ENCODE measurements at places on chromosomes 5 and 9. TPM values are rescaled to one million over a fixed set of nuclear protein-coding genes. Genes with fewer than 3 reads are reported as not detected.
A peak's percentile ranks its signal among the peaks of the same experiment; 100 is the strongest.

The PCDHB4 gene
- 0.38 TPM for polyA plus RNA-seq

The PCBD2 gene
- polyA plus RNA-seq, result 7.9 TPM

The OBP2B gene
- polyA plus RNA-seq, result not detected

The SPARC gene
- polyA plus RNA-seq, result 80.9 TPM

The GHR gene
- 2.4 TPM for polyA plus RNA-seq

- no peak for DNase-seq
- no peak overlapping the region for H3K4me3 ChIP-seq
- no peak overlapping the region for H3K27ac ChIP-seq
- peaks cover 97% of the 10 kb centered on the region for H3K36me3 ChIP-seq
- H3K4me1 ChIP-seq, result peaks cover 23% of the 10 kb centered on the region
- H3K27me3 ChIP-seq, result no peaks in the 10 kb centered on the region
Observed at GRCh38 chr5:133977858-133978257, 9.4 kb upstream of the C5orf15 start.

DNA sequence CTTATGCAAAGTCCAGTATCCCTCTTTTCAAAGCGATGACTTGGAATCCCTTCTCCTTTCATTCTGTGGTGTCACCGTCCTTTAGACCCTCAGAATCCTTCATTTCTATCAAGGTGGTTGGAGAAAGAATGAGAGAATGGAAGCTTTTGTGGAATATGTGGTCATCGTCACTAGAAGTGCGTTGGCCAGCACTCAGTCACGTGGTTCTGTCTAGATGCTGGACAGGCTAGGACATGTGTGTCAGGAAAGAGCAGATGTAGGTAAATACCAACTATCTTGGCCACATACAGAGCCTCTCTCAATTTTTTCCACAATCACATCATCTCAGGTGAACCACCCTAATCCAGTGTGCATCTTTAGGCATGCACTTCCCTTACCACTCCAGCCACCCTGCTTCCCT is 206.0 kb downstream of the ARRDC3 start:
- H3K27ac ChIP-seq, result no peak overlapping the region
- H3K4me3 ChIP-seq, result no peak overlapping the region
- no peaks in the 10 kb centered on the region for H3K36me3 ChIP-seq
- H3K4me1 ChIP-seq, result no peaks in the 10 kb centered on the region
- no peaks in the 10 kb centered on the region for H3K27me3 ChIP-seq

DNA sequence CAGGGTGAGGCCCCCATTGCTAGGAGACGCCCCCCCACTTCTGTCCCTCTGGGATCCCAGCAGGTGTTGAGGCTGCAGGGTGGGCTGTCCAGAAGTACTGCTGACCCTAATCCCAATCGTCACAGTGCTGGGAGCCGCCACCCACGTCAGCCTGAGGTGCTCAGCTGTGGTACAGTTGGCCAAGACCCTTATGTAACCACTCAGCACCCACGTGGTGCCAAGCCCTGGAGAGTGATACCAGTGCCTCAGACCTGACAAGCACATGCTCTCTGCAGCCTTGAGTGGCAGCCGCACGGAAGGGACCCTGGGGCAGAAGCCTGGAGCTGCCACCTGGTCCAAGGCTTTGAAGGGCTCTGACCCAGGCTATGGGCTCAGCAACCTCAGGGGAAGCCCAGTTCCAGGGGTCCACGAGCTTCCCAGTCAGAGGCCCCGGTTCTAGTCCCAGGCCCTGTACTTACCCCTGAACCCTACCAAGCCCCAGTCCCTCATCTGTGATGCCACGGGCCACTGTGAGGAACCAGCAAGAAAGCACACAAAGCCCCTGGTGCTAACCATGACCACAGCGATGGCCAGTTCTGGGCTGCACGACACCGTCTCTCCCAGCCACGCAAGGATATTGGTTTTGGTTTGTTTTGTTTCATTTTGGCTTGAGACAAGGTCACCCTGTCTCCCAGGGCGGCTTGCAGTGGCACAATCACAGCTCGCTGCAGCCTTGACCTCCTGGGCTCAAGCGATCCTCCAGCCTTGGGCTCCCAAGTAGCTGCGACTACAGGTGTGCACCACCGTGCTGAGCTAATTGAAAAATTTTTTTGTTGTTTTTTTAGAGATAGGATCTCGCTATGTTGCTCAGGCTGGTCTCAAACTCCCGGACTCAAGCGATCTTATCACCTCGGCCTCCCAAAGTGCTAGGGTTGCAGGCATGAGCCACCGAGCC is 50.7 kb downstream of the DBH start:
- no peaks in the 10 kb centered on the region for H3K36me3 ChIP-seq
- H3K4me1 ChIP-seq, result no peaks in the 10 kb centered on the region
- H3K27ac ChIP-seq, result no peak overlapping the region
- H3K4me3 ChIP-seq, result no peak overlapping the region
- H3K27me3 ChIP-seq, result no peaks in the 10 kb centered on the region

GRCh38 chr5:104512063-104512825 is 949.7 kb upstream of the NUDT12 start:
- H3K4me3 ChIP-seq, result no peak overlapping the region
- no peak overlapping the region for H3K27ac ChIP-seq
- no peaks in the 10 kb centered on the region for H3K4me1 ChIP-seq
- DNase-seq, result no peak
- no peaks in the 10 kb centered on the region for H3K36me3 ChIP-seq

GRCh38 chr9:118331622-118332045 is 627.4 kb downstream of the TLR4 start:
- H3K4me1 ChIP-seq, result no peaks in the 10 kb centered on the region
- H3K36me3 ChIP-seq, result no peaks in the 10 kb centered on the region
- no peaks in the 10 kb centered on the region for H3K27me3 ChIP-seq
- no peak for DNase-seq
- no peak overlapping the region for H3K4me3 ChIP-seq
- H3K27ac ChIP-seq, result no peak overlapping the region

GRCh38 chr5:68318955-68319705 is 103.6 kb downstream of the PIK3R1 start:
- no peak overlapping the region for H3K4me3 ChIP-seq
- no peak overlapping the region for H3K27ac ChIP-seq
- DNase-seq, result no peak
- H3K4me1 ChIP-seq, result no peaks in the 10 kb centered on the region
- H3K36me3 ChIP-seq, result no peaks in the 10 kb centered on the region

DNA sequence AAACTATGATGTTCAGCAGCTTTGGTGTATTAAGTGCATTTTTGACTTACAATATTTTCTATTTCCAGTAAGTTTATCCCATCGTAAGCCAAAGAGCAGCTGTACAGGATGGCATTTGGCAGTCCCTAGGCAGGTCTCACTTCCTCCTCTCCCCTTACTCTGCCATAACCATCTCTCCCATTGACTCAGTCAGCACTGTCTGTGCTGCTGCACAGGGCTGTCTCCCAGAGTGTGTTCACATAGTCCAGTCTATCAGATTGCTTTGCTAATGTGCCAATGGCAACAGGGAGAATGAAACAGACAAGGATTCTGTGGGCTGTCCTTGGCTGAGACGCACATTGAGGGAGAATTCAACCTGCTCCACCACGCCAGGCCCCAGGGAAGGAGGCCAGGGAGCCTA is 47.0 kb upstream of the CAST start:
- H3K4me1 ChIP-seq, result no peaks in the 10 kb centered on the region
- H3K36me3 ChIP-seq, result no peaks in the 10 kb centered on the region
- no peak overlapping the region for H3K27ac ChIP-seq
- H3K27me3 ChIP-seq, result no peaks in the 10 kb centered on the region
- no peak overlapping the region for H3K4me3 ChIP-seq

GRCh38 chr9:95809686-95810085 is 65.8 kb upstream of the ERCC6L2 start:
- DNase-seq, result no peak
- peaks cover 9% of the 10 kb centered on the region for H3K36me3 ChIP-seq
- no peak overlapping the region for H3K4me3 ChIP-seq
- peak overlapping the region; percentile 28 for H3K27ac ChIP-seq

DNA sequence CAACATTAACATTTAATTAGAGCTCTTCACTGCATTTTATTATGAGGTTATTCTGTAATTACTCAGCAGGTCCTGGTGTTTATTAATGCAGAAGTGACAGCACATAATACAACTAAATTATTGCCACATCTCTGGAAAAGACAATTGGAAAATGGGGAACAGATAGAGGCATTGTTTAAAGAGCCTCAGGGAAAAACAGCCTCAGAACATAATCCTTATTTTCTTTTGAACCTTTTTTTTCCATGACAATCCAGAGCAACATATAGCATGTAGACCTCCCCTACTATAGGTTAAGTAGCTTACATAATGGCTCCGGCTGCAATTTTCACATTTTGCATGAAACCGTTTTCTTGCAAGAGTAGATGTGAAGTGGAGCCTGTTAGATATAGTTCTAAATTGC is 87.2 kb downstream of the RMI1 start:
- H3K27ac ChIP-seq, result no peak overlapping the region
- H3K27me3 ChIP-seq, result no peaks in the 10 kb centered on the region
- no peak for DNase-seq
- no peaks in the 10 kb centered on the region for H3K36me3 ChIP-seq
- peaks cover under 1% of the 10 kb centered on the region for H3K4me1 ChIP-seq

GRCh38 chr5:156693113-156693512 is 157.0 kb upstream of the PPP1R2B start:
- H3K36me3 ChIP-seq, result no peaks in the 10 kb centered on the region
- no peak overlapping the region for H3K27ac ChIP-seq
- no peaks in the 10 kb centered on the region for H3K27me3 ChIP-seq
- no peaks in the 10 kb centered on the region for H3K4me1 ChIP-seq
- DNase-seq, result peak; percentile 51
- H3K4me3 ChIP-seq, result no peak overlapping the region

DNA sequence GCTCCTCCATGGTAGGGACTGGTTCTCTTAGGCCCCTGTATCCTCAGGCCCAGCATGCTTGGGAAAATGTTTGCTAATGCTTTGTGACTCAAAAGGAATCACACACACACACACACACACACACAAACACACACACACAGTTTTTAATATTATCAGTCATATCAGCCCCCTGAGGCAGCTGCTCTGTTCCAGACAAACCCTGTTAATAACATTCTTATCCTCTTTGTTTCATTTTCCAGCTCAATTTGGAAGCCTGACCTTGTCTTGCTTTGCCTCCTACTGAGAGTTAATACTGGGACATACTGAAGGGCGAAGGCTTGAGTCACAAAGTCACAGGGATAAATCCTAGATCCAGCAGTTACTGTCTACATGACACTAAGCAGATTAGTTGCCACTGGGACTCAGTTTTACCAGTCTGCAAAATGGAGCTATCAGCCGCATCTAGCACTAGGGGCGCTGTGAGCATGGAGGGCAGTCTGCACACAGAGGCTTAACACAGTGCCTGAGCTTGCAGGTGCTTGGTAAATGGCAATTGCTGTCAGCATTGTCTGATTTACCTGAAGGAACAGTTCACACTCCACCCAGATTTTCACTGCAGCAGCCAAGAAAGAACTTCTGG is 37.1 kb upstream of the KCNMB1 start:
- DNase-seq, result no peak
- no peak overlapping the region for H3K27ac ChIP-seq
- H3K36me3 ChIP-seq, result no peaks in the 10 kb centered on the region
- peaks cover 6% of the 10 kb centered on the region for H3K27me3 ChIP-seq
- H3K4me3 ChIP-seq, result no peak overlapping the region
- H3K4me1 ChIP-seq, result no peaks in the 10 kb centered on the region

- H3K4me3 ChIP-seq, result no peak overlapping the region
- peaks cover 34% of the 10 kb centered on the region for H3K4me1 ChIP-seq
- no peaks in the 10 kb centered on the region for H3K36me3 ChIP-seq
- H3K27ac ChIP-seq, result peak overlapping the region; percentile 85
- DNase-seq, result no peak
- no peaks in the 10 kb centered on the region for H3K27me3 ChIP-seq
Observed at GRCh38 chr5:14185326-14186058, 42.4 kb downstream of the TRIO start.

DNA sequence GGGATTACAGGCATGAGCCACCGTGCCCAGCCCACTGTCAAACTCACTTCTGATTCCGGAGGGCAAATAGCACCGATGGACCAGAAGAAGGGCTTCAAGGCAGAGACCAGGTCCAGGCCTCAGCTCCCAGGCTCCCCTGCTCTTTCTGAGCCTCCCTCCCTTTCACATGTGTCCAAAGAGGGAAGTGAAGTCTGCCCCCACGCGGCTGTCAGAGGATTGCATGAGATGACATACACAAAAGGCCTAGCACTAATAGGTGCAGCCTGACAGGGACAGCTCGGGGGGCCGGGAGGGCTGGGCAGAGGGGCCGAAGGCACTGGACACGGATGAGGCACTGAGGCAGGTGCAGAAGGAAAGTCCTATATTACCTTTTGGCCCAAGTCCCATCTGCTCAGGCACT is 16.1 kb downstream of the FBP1 start:
- H3K36me3 ChIP-seq, result peaks cover 6% of the 10 kb centered on the region
- H3K27me3 ChIP-seq, result no peaks in the 10 kb centered on the region
- no peak overlapping the region for H3K27ac ChIP-seq
- H3K4me1 ChIP-seq, result peaks cover 5% of the 10 kb centered on the region

DNA sequence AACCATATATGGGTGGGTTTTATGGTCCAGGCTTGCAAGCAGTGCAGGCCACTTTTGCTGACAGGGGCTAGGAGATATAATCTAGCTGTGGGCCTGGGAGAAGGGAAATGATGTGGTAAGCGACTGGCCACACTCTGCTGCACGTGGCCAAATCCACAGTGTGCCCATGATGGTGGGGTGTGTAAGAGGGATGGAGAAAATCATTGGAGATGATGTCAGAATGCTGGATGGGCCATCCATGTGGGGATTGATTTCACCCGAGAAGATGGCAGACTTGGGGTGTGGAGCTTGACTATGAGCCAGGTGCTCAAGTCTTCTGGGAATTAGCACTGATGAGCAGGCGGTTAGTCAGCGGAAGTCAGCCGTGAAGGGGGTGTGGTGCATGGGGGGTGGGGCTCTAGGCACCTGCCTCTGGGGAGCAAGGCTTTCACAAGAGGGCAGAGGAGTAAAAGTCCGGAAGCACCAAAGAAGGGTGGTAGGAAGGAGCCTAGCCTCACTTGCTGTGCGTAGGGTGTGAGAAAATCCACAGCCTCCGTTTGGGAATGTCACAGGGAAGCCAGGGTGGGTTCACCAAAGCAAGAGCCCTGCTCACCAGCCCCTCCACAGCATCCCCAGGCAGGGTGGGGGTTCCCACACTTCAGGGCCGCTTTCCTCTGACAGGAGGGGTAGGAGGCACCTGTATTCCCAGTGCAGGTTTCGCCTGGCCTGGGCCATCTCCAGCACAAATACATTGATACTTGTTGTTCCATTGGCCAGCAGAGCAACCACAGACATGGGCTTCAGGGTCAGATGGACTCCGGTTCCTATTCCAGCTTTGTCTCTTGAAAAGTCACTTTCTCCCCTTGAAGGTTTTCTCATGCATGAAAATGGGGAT is 44.5 kb upstream of the ANGPTL2 start:
- no peaks in the 10 kb centered on the region for H3K4me1 ChIP-seq
- no peak for DNase-seq
- H3K36me3 ChIP-seq, result no peaks in the 10 kb centered on the region
- no peaks in the 10 kb centered on the region for H3K27me3 ChIP-seq
- no peak overlapping the region for H3K27ac ChIP-seq

- no peak overlapping the region for H3K4me3 ChIP-seq
- no peaks in the 10 kb centered on the region for H3K36me3 ChIP-seq
- no peak overlapping the region for H3K27ac ChIP-seq
- H3K4me1 ChIP-seq, result peaks cover 10% of the 10 kb centered on the region
- peaks cover 25% of the 10 kb centered on the region for H3K27me3 ChIP-seq
- no peak for DNase-seq
Observed at GRCh38 chr5:171596391-171596878, 177.0 kb downstream of the FGF18 start.

- no peaks in the 10 kb centered on the region for H3K4me1 ChIP-seq
- H3K27ac ChIP-seq, result no peak overlapping the region
- no peak for DNase-seq
Observed at GRCh38 chr9:90288275-90288639, 354.4 kb downstream of the DIRAS2 start.

- no peak overlapping the region for H3K4me3 ChIP-seq
- no peak overlapping the region for H3K27ac ChIP-seq
- H3K36me3 ChIP-seq, result no peaks in the 10 kb centered on the region
- no peaks in the 10 kb centered on the region for H3K27me3 ChIP-seq
- H3K4me1 ChIP-seq, result no peaks in the 10 kb centered on the region
Observed at GRCh38 chr5:72749362-72749997, 67.0 kb upstream of the TNPO1 start.

Data from stomach (tissue), 19 donors.